CD4-positive, CD25-positive, alpha-beta regulatory T cell (primary cell): ENCODE measurements at places on chromosomes 13 and 19. TPM values are rescaled to one million over a fixed set of nuclear protein-coding genes. Genes with fewer than 3 reads are reported as not detected.

RASAL3 gene
- 28.4 TPM for polyA plus RNA-seq

LSM14A gene
- polyA plus RNA-seq, result 133 TPM

OR4F17 gene
- not detected for polyA plus RNA-seq

ZNF681 gene
- 2.9 TPM for polyA plus RNA-seq

FGF22 gene
- not detected for polyA plus RNA-seq

LILRB5 gene
- polyA plus RNA-seq, result not detected

GRCh38 chr13:111941845-111942447 is 125.0 kb upstream of the SOX1 start:
- DNase-seq, result no peak

DNA sequence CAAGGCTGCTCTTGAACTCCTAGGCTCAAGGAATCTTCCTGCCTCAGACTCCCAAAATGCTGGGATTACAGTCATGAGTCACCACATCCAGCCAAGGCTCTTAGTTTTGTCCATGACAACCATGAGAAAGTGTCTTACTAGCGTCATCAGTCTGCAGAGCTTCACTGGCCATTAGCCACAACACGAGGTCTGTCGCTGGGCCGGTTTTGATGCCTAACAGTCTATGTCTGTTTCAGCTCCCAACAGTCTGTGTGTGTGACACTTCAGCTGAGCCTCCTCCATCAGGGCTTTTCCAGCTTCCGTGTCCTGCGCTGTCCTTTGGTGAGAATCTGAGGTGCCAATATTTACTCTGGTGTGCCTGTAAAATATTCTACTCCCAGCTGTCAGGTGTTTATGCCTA is 47.6 kb downstream of the CEP89 start:
- no peak for DNase-seq

- DNase-seq, result peak; percentile 36
Measured at GRCh38 chr19:47765523-47766358, 12.8 kb upstream of the SELENOW start.

- DNase-seq, result no peak
Measured at GRCh38 chr19:7636317-7636690, 606 bp upstream of the STXBP2 start.

DNA sequence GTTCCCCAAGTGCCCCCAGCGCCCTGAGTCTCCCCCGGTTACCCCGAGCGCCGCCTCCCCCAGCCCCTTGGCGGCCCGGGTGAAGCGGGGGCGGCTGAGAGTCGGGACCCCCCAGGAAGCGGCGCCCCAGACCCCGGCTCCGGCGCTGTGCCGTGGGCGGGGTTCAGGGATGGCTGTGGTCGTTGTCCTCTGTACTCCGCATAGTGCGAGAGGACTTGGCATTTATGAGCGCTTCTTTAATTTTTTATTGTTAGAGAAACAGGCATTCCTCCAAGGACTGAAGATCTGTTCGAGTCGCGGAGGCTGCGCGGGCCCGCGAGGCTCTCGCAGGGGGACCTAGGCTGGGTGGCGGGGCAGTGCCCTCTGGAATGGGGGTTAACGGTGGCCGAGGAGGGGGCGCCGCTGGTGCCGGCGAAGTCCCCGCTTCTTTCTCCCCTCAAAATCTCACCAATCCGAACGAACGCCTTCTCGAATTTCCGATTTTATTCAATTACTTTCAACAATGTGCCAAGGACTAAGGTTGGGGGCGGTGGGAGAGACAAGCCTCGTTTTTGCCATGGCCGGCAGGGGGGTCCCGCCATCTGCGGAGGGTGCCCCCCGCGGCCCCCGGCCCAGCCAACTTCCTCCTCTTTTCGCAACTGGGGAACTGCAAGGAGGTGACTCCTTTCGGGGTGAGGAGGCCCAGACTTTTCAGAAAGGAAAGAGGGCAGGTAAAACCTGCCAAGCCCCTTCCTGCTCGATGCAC is 596 bp upstream of the GJB2 start:
- no peak for DNase-seq

GRCh38 chr13:114145256-114145655 is 12.8 kb upstream of the RASA3 start:
- DNase-seq, result no peak

- DNase-seq, result no peak
Measured at GRCh38 chr19:35908973-35909683, 1.0 kb upstream of the TYROBP start.
